Heart left ventricle (tissue), 16 donors: ENCODE measurements at places on chromosomes 16 and 17. TPM values are rescaled to one million over a fixed set of nuclear protein-coding genes. Genes with fewer than 3 reads are reported as not detected.

Gene PIRT
- total RNA-seq: not detected

- no peak for DNase-seq
Measured at GRCh38 chr17:79936641-79937381, 97.6 kb upstream of the CBX4 start.

GRCh38 chr16:66344533-66345145, 21.9 kb upstream of the CDH5 start:
- no peak for DNase-seq

DNA sequence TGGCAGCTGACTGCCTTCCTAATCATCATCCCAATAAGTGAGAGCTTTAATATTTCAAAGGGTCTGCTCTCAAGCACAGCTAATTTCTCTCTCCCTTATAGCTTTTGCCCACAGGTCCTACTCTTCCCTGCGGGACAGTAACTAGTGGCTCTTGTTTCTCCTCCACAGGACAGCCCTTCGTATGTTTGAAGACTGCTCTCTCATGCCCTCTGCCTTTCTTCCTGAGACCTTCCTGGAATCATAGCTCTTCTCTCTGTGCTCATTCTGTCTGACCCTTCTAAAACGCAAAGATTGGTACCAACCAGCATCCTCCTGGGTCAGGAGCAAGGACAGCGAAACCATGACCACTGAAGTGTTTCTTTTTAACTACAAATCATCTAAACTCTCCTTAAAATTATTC, 168.9 kb downstream of the GRIN2A start:
- DNase-seq: no peak

DNA sequence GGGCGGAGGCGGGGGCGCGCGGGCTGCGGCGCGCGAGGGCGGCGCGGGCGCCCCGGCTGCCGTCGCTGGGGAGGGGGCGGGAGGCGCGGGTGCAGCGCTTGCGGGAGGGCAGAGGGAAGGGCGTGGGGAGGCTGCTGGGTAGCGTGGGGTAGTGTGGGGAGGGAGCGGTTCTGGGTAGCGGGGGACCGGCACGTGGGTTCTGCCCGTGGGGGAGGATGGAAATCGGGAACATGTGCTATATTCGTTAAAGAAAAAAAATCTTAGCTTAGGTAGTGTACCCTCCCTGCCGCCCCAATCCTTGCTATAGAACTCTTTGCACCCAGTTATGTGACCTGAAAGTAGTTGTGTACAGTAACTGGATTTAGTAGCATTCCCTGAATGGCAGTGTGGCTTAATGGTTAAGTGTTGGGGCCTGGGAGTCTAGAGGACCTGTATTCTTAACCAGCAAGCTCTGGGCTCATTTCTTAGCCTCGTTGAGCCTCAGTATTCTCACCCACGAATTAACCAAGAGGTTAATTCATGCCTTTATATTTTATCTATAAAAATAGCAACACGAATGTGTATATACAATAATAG, 646 bp downstream of the RABEP1 start:
- peak; percentile 45 for DNase-seq

DNA sequence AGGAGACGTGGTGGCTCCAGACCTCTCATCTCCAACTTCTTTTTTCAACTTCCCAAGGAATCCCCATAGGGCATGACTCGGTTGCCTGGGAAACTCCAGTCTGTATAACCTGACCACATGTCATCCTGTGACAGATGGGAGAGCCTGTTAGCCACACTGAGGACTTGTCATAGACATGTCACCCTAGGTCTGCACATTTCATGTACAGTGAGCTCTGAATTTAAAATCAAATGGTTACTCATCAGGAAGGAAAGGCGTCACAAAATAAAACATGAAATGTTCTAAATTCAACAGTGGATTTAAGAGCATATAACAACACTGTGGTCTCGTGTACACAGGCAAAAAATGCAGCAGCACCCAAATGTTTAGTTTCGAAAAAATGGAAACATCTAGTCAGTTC, 22.2 kb upstream of the ADAMTS18 start:
- no peak for DNase-seq

DNA sequence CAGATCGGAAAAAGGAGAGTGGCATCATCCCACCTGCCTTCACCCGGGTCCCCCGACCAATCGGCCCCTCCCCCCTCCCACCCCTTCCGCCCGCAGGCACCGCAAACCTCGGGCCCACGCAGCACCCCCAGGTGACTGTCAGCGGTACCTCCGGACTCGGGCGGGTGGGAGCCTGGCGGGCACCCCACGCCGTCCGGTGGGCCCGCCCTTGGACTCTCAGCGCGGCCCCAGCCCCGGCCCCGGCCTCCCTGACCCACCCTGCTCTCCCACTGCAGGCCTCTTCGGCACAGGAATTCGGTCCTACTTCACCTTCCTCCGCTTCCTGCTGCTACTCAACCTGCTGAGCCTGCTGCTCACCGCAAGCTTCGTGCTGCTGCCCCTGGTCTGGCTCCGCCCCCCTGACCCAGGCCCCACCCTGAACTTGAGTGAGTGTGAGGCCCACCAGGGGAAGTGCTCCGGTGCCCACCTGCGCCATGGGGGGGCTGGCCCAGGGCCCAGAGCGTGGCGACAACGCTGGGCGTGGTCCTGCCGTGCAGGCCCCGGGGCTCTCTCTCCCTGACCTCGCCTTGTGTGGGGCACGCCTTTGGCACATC, 1.6 kb downstream of the TMC8 start:
- no peak for DNase-seq

DNA sequence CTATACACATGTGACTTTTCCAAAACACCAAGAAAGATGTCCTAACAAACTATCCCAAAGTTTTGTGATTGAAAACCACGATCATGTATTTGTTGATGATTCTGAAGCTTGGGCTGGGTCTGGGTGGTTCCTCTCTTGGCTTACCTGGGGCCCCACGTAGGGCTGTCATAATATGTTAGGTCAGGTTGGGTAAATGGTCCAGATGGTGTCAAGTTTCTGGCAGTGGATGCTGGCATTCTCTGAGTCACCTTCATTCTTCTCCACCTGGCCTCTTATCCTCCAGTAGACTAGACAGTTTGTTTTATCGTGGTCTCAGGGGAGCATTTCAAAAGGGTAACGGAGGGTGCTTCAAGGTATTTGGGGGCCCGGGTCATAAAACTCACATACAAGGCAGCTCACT, 39.4 kb downstream of the SYCE1L start:
- no peak for DNase-seq

DNA sequence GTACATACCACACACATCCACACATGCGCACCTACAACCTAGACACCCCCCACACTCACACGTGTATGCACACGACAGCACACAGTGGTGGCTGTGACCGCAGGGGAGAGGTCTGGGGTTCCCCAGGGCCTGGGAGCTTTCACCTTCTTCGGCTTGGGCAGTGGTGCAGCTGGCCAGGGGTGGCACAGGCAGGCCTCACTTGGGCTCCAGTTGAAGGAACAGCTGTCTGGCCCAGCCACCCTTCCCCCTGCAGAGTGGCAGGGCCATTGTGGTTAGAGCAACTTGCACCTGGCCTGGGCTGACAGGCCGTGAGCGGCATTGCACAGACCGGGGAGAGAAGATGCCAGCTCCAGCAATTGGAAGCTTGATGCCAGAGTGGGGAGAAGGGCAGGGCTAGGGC, 114.5 kb upstream of the GSE1 start:
- no peak for DNase-seq

DNA sequence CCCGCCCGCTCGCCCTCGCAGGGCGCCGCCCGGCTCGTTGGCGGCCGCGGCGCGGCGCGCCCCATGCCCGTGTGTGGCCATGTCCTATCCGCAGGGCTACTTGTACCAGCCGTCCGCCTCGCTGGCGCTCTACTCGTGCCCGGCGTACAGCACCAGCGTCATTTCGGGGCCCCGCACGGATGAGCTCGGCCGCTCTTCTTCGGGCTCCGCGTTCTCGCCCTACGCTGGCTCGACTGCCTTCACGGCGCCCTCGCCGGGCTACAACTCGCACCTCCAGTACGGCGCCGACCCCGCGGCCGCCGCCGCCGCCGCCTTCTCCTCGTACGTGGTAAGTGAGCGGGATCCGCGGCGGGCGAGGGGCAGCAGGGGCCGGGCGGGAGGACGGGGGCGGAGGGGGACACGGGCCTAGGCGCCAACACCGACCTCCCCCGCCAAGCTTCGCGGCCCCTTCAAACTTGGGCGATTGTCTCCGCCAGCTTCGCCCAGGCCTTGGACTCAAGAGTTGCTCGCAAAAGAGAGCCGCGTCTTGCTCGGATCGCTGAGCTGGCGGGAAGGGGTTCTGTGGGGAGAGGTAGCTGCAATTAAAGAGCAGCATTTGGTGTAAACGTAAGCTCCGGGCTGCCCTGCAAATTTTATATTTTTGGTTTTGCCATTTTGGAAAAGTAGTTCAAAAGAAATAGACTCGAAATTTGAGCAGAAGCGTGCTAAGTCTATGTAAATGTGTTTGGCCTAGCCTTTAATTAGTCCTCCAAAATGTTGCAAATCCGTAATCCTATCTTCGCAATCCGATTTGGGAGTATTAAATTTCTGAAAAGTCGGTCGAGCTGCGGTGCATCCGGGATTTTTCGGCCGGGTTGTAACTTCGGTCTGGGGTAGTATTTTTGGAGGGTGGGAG, 702 bp downstream of the IRX5 start:
- peak; percentile 54 for DNase-seq

DNA sequence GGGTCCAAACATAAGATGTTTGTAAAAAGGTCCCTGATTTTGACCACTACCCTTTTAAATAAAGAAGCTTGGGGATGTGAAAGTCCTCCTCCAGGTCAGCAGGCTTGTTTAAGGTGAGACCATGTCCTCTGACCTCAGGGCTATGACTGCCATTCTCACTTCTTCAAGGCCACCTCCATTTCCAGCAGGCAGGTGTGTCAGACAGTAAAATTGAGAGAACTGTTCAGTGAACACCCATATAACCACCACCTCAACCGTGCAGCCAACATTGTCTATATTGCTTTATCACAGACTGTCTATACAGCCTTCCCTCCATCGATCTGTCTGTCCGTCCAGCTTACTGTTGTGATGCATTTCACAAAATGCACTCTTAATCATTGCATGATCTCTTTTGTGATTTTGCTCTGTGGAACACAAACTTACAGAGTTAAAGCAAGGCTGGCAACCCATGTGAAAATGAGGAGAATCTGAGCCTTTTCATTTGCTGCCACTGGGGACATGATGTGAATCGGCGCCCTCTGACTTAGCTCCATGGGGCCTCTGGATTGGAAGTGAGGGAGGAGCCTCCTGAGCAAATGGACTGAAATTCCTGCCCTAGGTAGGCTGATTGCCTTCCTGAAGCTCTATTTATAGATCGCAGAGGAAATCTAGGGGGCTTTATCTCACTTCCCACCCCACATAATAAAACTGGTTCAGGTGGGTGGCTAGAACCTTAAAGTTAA, 53.8 kb downstream of the ZNRF1 start:
- no peak for DNase-seq

- no peak for DNase-seq
Measured at GRCh38 chr16:12435730-12436129, 368.0 kb downstream of the CPPED1 start.
